ENCODE measurements at places on chromosomes 5 and 9.

GRCh38 chr9:69171517-69171916 lies 2.6 kb upstream of the TJP2 start:
- no peak for DNase-seq

- no peak for DNase-seq
Observed at GRCh38 chr5:154370119-154370518, 75.7 kb upstream of the SAP30L start.

DNA sequence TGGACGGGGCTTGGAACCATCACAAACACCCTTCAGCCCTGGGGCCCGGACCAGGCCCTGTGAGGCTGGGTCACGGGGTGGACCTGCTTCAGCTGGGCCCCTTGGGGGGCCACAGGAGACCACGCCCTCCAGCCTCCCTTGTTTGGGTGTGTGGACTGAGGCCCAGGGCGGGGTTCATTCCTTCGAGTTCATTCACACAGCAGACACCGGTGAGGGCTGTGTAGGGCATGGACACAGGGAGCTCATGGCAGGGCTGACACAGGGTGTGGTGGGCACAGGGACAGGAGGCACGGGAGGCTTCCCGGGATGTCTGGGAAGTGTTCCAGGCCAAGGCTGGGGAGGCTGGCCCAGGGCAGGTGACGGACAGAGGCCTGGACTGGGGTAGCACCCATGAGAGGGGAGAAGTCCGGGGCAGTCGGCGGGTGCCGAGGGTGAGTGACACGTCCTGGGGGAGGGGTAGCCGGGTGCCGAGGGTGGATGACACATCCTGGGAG lies 8.9 kb downstream of the DNLZ start:
- DNase-seq = no peak

GRCh38 chr5:116492776-116493175 lies 81.8 kb downstream of the SEMA6A start:
- DNase-seq = no peak

GRCh38 chr9:134208310-134208841 lies 44.0 kb upstream of the RNU6ATAC start:
- no peak for DNase-seq

GRCh38 chr9:109466623-109467590 lies 31.2 kb downstream of the PTPN3 start:
- DNase-seq = no peak

DNA sequence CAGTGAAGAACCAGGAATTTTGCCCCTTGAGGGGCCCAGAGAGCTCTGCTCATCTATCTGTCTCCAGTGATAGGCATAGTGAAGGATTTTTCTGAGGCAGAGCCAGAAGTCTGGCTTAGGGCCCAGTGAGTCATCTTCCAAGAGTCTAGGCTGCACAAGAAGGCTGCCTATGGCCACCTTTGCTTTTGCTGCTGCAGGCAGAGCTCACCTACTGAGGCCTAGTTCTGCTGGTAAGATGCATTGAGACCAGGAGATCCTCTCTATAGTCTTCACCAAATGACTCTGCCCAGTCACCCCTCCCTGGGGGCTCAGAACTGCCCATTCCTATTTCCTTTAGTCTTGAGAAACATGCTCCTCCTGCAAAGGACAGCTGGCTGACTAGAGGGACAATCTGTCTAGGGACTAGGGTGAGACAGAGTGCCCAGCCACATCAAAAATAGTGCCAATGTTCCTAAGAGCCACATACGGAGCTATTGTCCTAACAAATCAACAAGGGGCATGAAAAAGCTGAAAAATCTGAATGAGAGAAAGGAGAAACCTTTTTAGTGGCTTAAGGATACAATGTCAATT lies 40.3 kb upstream of the CDKN2AIPNL start:
- DNase-seq = no peak

Data from GM04503 (cell line).